ENCODE measurements at places on chromosomes 3 and 15.

GRCh38 chr15:80596521-80596976 lies 98.6 kb upstream of the ABHD17C start:
- DNase-seq, result no peak

DNA sequence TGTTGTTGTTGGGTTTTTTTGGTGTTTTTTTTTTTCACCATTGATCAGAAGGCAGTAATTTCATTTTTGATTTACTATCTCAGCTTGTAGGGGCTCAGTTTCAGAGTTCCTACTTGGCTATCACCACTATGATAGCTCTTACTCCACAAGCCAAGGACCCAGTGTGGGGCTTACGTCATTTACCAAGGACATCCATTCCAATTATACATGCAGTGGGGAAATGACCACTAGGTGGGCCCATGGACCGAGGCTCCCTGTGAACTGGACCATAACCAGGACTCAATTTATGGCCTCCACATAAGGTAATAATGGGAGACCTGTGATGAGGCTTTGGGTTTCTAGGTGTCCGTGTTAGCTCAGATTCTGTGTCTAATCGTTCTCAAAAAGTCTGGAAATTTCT lies 67.5 kb upstream of the CACNA1D start:
- DNase-seq, result no peak

DNA sequence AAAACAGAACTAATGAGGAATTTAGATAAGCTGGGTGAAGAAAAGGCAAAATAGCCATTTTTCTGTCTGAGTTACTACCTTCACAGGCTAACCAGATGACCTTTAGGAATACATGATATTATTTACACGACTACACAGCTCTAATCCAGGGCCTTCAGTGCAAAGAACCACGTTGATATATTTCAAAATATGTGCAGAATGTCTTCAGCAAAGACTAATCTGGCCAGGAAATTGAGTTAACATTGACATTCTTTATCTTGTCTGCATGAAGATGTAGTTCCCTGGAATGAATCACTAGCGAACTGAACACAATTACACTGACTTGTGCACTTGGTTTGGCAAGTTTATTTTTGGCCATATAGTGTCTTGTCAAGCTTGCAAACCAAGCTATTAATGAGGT lies 41.5 kb downstream of the PDHB start:
- DNase-seq, result no peak

GRCh38 chr3:194259982-194260766 lies 91.0 kb downstream of the CPN2 start:
- DNase-seq, result no peak

GRCh38 chr3:99669879-99670555 lies 31.6 kb downstream of the COL8A1 start:
- DNase-seq, result no peak

DNA sequence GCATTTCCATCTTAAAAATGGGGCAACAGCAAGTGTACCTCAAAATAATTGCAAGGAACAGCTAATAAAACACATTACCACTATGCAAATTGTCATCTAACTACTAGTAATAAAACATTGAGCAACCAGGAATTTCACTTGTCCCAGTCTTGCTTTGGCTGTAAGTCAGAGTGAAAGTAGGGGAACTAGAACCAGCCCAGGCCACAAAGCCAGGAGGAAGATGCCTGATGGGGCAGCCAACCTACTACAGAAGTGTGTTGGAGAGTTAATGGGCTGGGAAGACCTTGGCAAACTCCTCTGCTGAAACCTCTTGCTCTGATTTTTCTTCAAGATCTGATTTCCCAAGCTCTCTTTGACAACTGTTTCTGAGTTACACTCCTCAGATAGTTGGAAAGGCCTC lies 40.2 kb upstream of the LPP start:
- no peak for DNase-seq

GRCh38 chr15:99635145-99635544 lies 69.4 kb downstream of the MEF2A start:
- no peak for DNase-seq

- no peak for DNase-seq
Measured at GRCh38 chr3:67706934-67707333, 52.5 kb upstream of the SUCLG2 start.

DNA sequence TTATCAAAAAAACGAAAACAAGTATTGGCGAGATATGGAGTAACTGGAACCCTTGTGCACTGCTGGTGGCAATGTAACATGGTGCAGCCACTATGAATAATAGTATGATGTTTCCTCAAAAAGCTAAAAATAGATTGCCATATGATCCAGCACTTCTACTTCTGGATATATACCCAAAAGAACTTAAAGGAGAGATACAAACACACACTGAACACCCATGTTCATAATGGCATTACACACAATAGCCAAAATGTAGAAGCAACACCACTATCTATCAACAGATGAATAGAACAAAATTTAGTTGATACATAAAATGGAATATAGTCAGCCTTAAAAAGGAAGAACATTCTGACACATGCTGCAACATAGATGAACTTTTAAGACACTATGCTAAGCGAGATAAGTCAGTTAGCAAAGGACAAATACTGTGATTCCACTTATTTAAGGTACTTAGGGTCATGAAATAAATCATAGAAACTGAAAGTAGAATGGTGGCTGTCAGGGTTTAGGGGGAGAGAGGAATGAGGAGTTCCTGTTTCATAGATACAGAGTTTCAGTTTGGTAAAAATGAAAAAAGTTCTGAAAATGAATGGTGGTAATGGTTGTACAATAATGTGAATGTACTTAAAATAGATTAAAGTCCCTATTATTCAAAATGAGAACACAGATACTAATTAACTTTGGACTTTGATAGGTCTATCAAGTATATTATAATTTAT lies 59.4 kb upstream of the IMPG2 start:
- DNase-seq, result no peak

GRCh38 chr15:33078607-33079006 lies 115.9 kb downstream of the FMN1 start:
- DNase-seq, result no peak

GRCh38 chr3:149828390-149828789 lies 15.4 kb downstream of the RNF13 start:
- no peak for DNase-seq

GRCh38 chr3:167859610-167860009 lies 124.1 kb downstream of the SERPINI1 start:
- DNase-seq, result no peak

DNA sequence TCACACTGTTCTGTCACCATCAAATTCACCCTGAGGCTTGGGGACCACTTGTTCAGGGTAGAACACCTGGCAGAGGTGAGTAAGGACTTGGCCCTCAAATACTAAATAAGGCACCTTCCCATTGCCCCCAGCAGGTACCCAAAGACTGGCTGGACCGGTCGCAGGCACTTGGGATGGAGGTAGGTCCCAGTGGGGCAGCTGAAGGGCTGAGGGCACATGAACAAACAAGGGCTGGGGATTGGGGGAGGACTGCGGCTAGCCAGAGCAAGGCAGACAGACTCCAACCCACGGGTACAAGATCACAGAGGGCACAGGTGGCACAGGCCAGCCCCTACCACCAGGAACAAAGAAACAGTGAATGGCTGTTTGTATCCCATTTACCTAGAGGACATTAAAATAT lies 1.9 kb downstream of the MRPS25 start:
- DNase-seq, result no peak

GRCh38 chr15:88800026-88800425 lies 3.2 kb upstream of the ACAN start:
- no peak for DNase-seq

- DNase-seq, result no peak
Measured at GRCh38 chr3:7733933-7734332, 767.7 kb upstream of the LMCD1 start.

DNA sequence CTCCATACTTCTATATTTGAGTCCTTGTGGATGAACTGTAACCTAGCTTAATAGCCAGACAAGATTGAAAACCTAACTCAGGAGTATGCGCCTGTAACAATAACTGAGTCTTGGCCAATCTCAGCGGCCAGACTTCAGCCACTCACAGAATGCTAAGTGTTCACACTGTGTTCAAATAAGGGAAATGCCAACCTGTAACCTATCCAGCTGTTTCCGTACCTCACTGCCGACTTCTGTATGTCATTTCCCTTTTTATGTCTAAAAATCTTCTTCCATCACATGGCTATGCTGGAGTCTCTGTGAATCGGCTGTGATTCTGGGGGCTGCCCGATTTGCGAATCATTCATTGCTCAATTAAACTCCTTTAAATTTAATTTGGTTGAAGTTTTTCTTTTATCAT lies 169.2 kb downstream of the NFKBIZ start:
- DNase-seq, result no peak

DNA sequence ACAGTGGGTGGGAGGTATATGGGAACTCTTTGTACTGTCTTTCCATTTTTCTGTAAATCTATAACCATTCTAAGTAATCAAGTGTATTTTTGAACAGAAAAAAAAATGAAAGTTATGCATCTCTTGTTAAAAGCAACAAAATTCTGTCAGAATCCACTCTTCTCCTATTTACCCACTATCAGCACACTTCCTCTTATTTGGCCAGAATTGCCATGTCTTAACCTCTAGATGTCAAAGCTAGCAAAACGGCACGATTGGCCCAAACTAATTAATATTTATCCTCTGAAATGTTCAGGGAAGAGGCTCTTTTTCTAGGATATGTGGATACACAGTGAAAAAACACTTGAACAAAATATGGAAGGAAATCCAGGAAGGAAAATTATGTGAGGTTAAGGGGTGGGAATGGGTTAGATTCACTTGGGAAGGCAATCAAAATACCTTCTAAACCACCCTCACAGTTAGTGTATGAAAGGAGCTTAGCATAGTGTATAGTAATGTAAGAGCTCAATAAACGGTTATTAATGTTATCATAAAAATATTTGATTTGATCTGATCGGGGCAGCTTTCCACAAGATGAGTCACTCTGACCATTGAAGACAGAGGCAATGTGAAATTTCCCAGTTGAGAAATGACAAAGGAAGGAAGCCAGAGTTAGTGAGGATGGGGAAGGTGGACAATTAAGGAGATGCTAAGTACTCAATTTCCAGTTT lies 20.1 kb upstream of the TGFBR2 start:
- no peak for DNase-seq

GRCh38 chr15:99536422-99537040 lies 29.3 kb upstream of the MEF2A start:
- DNase-seq, result no peak

GRCh38 chr3:40845916-40846315 lies 321.2 kb downstream of the ZNF621 start:
- no peak for DNase-seq

GRCh38 chr3:186467969-186468368 lies 76.2 kb downstream of the CRYGS start:
- no peak for DNase-seq

DNA sequence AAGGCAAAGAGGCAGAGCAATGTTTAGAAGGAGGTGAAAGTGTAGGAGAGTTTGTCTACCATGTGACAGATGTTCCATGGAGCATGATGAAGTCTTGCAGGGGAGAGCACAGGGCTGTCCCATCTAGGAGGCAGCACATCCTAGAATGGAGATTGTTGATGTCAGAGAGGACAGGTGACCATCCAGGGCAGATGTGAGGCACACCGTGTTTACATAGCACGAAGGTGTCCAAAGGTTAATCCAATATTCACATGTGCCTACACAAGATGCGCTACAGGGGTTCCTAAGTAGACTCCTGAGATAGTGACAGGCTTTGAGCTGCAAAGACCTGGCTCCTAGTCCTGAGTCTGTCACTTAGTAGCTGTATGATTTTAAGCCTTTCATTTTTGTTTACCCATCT lies 219.3 kb upstream of the SLCO3A1 start:
- no peak for DNase-seq

DNA sequence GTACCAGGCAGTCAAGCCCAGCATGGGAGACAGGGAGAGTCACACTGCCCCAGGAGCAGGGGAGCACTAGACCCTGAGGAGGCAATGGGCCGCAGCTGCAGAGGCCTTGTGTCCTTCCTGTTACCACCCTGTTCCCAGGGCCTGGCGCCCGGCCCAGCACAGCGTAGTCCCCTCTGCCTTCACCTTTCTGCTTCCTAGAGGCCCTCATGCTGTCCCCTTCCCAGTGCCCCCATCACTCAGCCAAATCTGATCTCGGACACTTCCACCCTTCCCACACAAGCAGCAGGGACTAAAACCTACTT lies 6.9 kb upstream of the TBC1D2B start:
- DNase-seq, result no peak

- DNase-seq, result no peak
Measured at GRCh38 chr3:23377928-23378672, 175.0 kb downstream of the UBE2E2 start.

GRCh38 chr3:101533603-101533968 lies 20.6 kb upstream of the SENP7 start:
- DNase-seq, result no peak

DNA sequence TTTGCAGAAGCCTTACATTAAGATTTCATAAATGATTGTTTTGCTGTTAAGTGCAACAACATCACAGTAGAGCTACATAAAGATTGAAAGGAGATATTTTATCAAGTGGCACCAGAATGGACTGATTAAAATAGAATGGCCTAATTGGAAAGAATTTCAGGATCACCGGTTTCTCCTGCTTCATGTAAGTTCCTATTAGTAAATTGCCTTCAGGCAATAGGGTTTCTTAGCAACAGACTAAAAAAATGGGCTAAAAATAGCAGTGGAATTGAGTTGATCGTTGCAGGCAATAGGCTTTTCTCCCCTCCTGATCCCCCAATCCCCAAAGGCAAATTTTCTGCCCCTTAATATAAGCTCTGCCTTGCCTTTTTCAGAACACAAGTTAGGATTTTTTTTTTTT lies 917 bp downstream of the LNP1 start:
- DNase-seq, result no peak

GRCh38 chr15:63915873-63916771 lies 82.4 kb upstream of the HERC1 start:
- DNase-seq, result no peak

DNA sequence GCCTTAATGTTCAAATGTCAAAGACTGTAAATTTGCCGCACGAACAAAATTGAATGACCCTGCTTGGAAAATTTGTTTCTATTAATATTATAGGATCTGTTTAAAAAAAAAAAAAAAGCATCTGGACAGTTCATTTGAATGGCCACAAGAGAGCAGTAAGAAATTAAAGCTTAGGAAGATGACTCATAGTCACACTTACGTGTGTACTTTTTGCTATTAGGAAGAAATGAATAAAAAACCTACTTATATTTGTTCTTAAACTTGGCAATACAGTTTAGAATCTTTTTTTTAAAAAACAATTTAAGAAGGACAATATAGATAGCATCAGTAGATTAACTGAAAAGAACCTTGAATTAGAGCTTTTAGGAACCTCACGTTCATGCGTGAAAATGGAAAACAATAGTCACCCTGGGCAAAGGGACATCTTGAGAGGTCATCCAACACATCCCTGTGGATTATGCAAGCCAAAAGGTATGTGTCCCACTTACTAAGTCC lies 621.8 kb downstream of the MECOM start:
- no peak for DNase-seq

- no peak for DNase-seq
Measured at GRCh38 chr3:75294124-75294523, 370.0 kb upstream of the FRG2C start.

DNA sequence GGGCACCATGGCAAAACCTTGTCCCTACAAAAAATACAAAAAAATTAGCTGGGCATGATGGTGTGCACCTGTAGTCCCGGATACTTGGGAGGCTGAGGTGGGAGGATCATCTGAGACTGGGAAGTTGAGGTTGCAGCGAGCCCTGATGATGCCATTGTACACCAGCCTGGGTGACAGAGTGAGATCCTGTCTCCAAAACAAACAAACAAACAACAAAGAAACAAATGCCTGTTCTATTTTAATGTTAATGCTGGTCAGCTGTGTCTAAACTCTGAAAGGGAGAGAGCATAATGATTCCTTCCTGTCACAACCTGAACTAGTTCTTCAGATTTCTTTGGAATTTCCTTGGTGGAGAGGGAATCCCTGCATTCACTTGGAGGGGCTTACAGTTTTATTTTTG lies 413.0 kb upstream of the TBL1XR1 start:
- DNase-seq, result no peak

GRCh38 chr3:57956119-57956832 lies 51.9 kb upstream of the FLNB start:
- no peak for DNase-seq

Data from stimulated activated CD8-positive, alpha-beta memory T cell treated with anti-CD3 and anti-CD28 coated beads, Interleukin-7, amount 100 ng/mL, for 48 hours (primary cell).